GF-D8 (cell line): ENCODE measurements at places on chromosomes 5 and 9.
A peak's percentile ranks its signal among the peaks of the same experiment; 100 is the strongest.

DNA sequence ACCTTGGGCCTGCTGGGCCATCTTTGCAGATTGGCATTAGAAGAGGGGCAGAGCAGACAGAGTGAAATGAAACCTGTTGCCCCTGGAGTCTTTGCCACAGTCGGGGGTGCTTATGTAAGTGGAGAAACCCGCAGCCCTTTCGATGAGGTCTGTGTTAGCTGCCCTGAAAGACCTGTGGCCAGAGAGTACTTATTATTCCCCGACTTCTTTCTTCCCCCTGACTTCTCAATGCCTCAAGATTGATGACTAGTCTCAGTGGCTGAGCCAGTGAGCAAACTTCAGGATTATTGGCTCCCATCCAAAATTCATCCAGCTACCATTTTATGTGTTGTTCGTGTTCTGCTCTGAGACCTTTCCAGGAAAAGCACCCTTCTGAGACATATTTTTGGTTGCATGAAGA, 7.6 kb downstream of the NTRK2 start:
- no peak for DNase-seq

DNA sequence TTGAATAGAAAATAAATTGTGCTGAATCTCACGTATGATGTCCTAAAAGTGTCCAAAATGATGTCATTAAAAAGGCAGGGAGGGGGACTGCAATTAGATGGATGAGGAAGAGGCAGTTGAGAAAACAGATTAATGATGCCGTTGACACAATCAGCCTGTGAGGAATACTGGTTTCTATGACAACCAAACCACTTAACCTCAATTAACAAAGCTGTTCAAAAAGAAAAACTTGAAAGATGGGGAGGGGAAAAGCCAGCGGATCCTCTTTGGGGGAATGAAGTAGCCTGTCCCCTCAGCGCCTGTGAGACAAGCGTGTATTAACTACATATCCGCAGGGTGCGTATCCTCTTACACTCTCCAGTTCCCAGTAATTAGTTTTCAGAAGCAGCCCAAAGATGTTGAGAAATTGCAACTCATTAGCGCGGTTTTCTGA, 160.7 kb downstream of the TTC39B start:
- no peak for DNase-seq

- DNase-seq, result no peak
Measured at GRCh38 chr5:36237751-36238150, 4.0 kb downstream of the NADK2 start.

DNA sequence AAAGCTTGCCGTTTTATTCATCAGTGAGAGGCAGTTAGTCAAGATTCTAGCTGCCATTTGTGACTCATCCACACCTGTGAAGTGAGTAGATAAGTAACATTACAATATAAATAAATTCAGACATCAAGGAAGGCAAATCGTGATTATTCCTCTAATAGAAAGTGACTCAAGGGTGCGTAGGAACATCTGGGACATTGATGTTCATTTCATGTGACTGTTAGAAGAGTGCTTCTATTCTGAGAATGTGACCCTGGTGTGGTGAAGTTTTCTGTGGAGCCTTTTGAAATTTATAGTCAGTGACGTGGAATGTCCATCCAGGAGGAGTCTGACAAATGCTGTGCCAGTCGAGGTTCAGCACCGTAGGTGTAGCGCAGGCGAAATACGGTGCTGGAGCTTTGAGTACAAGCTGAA, 48.4 kb upstream of the FAM240B start:
- DNase-seq, result no peak

- DNase-seq, result no peak
Measured at GRCh38 chr5:160452795-160453194, 31.1 kb downstream of the PTTG1 start.

DNA sequence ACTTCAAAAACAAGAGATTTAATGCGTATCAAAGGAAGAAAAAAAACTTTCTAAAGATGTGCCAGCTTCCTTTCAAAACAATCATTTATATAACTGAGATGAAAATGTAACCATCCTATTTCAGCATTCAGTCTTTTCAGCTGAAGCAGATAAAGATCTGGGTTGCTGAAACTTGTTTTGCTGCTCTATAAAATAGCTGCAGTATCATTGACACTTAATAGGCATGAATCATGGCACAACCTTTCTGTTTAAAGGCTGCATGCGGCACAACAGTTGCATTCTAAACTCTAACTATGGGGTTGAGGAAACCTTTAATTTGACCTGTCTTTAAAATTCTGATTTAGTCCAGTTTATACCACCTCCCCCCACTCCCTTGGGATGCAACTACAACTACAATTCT, 196.7 kb downstream of the MPDZ start:
- no peak for DNase-seq

- DNase-seq, result no peak
Measured at GRCh38 chr5:66869347-66869746, 273.2 kb downstream of the MAST4 start.

- DNase-seq, result no peak
Measured at GRCh38 chr9:93890436-93890935, 64.7 kb downstream of the BARX1 start.

GRCh38 chr5:60229691-60230185, 336.2 kb upstream of the PDE4D start:
- DNase-seq, result no peak

DNA sequence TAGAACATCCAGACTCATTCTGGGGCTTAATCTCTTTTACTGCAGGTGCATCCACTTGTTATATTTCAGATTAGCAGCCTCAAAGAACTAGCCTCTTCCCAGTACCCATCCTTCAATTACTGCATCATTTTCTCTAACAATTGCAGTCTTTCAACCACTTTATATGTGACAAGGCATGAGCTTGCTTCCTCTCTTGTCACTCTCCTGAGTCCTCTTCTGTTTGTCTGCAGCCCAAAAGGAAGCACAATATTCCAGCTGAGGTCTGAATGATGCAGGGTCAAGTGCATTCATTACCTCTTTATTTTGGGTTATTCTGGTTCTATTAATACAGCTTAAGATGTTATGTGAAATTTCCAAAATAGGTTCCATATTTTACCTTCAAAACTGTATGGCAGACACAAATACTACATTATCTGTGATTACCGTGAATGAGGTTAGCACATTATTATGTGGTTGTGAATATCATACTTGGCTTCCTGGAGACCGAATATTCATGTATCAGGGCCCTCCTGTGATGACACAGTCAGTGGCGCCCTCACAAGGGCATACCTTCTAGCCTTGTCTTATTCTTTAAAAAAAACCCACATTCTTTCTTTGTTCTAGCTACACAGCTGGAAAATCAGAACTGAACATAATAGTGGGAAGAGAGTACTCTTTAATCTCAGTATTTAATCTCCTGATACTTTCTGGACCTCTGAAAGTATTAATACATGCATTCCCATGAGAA, 323.8 kb downstream of the PDE4D start:
- DNase-seq, result no peak

DNA sequence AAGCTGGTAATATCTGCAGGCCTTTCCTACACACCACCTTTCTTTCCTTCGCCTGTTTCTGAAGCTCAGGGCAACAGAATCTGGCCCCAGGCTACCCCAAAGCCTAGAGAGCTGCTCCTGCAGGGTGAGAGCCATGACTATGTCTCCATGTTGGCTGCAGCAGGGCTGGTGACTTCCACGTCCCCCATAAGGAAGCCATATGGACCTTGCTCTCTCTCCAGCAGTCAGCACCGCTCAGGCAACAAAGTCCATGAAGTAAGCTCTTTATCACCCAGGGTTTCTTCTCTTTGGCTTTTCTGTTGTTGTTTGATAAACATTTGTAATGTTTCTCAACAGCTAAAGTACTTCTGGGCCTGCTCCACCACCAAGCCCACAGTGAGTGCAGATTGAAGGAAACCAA, 125.2 kb downstream of the SLIT3 start:
- no peak for DNase-seq

DNA sequence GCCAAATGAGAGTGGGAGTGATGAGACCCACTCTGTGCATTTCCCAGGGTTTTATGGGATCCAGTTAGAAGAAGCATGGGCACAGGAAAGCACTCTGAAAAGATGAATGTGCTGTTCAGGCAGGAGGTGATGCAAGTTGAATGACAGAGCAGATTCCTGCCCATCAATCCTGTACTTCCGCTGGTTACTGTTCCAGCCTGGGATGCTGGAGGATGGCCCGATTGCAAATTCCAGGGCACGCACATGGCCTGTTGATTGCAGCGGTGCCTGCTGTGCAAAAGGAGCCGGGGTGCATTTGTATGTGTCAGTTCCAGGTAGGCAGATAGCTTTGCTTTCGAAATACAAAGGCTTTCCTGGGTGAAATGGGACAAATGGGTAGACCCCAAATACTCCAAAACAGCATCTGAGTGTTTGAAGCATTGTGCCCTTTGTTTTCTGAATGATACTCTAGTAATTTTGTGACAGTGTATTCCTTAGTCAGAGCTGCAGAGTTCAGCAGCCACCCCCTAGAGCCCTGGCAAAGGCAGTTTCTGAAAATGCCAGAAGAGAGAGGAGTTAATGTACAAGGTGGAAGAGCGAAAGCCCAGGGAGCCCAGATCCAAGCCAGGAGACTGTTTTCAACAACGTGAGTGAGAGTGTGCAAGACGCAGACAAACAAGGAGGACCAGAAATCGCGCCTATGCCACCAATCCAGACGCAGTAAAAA, 454.2 kb upstream of the CLINT1 start:
- DNase-seq, result no peak

- no peak for DNase-seq
Measured at GRCh38 chr5:138849439-138849838, 25.7 kb downstream of the LRRTM2 start.

GRCh38 chr9:137406876-137407589, 15.9 kb downstream of the EXD3 start:
- DNase-seq, result no peak

- DNase-seq, result no peak
Measured at GRCh38 chr5:34692786-34693185, 36.7 kb downstream of the RAI14 start.

- no peak for DNase-seq
Measured at GRCh38 chr5:125410537-125411070, 664.2 kb upstream of the ZNF608 start.

GRCh38 chr5:160263326-160263855, 34.1 kb downstream of the FABP6 start:
- DNase-seq, result no peak

DNA sequence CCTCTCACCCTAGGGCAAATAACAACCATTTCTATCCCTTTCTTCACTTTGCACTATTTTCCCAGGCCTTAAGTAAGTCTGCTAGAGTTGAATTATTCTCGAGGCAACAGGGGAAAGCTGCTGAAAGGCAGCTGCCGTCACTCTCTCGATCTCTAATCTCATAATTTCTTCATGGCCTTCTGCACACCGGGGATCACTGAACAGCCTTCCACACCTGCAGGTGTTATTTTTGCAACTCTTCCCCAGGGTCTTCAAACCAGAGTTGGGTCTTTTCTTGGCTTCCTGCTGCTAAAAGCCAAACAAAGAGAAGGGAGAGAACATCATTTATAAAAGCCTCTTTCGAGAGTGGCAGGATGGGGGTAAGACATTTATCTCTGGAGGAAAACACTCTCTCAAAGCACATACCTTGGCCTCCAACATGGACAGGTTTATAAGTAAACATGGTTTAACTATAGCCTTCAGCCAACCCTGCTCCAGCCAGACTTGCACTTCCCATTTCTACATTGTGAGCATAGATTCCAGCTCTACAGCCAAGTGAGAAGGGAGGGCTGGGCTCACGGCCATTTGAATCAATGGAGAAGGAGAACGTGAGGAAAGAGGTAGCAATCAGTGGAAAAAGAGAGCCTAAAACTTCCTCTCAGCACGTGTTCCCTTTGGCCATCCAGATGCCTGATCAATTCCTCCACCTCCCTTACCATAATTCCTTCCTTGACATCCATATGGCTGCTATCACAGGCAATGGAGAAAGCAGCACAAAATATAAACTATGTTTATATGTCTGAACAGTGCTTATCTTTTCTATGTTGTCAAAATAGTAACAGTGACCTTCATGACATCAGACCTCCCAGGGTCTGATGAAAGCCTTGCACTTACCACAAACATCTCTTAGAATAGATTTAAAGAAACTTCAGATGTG, 464.9 kb downstream of the TLE1 start:
- DNase-seq, result no peak

- DNase-seq, result no peak
Measured at GRCh38 chr5:29382780-29383179, 1810.7 kb upstream of the CDH6 start.

DNA sequence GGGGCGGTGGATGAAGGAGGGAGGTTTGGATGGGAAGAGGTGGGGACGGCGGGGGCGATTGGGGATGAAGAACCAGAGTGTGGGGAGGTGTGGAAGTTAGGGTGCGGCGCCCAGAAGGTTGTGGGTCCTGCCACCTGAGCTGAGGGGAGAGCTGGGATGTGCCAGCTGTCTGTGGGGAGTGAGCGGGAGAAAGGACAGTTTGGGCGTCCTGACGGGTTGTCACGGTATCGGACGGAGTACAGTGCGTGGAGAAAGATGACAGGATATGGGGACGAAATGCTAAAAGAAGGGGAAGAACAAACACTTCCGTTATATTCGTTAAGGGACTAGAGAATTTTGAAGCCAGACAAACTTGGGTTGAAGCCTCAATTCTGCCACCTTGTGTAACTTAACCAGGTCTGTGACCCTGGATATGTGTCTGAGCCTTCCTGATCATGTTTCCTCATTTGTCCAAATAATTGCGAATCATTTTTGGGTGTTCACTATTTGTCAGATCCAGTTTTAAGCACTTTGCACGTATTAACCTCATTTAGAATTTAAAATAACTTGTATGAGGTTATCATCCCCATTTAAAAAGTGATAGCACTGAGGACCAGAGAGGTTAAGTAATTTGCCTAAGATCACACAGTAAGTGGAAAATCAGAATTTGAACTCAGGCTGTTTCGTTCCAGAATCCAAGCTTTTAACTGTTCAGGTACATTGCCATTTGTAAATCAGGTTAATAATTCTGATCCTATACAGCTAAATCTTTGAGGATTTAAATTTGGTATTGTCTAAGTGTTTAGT, 689 bp downstream of the CNTRL start:
- DNase-seq, result peak; percentile 40

GRCh38 chr5:28313321-28313951, 1275.0 kb upstream of the CDH9 start:
- no peak for DNase-seq

DNA sequence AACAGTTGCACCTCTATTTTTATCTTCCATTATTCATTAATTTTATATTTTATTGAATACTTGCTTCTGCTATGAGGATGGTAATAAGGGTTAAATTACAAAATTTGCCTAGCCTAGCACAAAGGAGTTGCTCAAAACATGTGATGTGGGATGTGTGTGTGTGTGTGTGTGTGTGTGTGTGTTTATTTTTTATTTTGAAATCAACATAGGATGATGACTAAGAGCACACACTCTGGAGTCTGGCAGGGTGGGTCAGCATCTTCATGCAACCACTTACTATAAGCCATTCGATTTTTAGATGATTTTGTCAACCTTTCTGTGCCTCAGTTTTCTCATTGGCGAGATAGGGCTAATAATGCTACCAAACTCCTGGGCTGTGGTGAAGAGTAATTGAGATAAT, 57.7 kb upstream of the MAMDC2 start:
- DNase-seq, result no peak
